T-helper 17 cell (primary cell): ENCODE measurements at places on chromosomes 4 and X. TPM values are rescaled to one million over a fixed set of nuclear protein-coding genes. Genes with fewer than 3 reads are reported as not detected.

The CTAG1A gene
- total RNA-seq = not detected

The MAGT1 gene
- total RNA-seq = 38.6 TPM

The KCNIP4 gene
- total RNA-seq = not detected

The UNC5C gene
- 0.18 TPM for total RNA-seq

The BEX1 gene
- 0.81 TPM for total RNA-seq

The USP51 gene
- total RNA-seq = 1.5 TPM

The DCHS2 gene
- total RNA-seq = 0.21 TPM

The TLR8 gene
- total RNA-seq = 0.85 TPM

The FAM9C gene
- total RNA-seq = not detected

The NR3C2 gene
- total RNA-seq = 41.0 TPM

The RNF150 gene
- not detected for total RNA-seq

The SSX4 gene
- total RNA-seq = not detected

The HOPX gene
- total RNA-seq = 17.6 TPM

The FOXR2 gene
- total RNA-seq = not detected

The LANCL3 gene
- 0.45 TPM for total RNA-seq

The F9 gene
- total RNA-seq = not detected

The CTAG2 gene
- not detected for total RNA-seq

The CYLC1 gene
- not detected for total RNA-seq

The DKK2 gene
- not detected for total RNA-seq

The KCTD8 gene
- total RNA-seq = not detected

The PPEF1 gene
- total RNA-seq = 0.39 TPM

The EXOSC9 gene
- total RNA-seq = 57.6 TPM

The RPS3A gene
- total RNA-seq = 2,611 TPM

The MED12 gene
- 79.2 TPM for total RNA-seq

The BCLAF3 gene
- 6.7 TPM for total RNA-seq

The SRPX gene
- total RNA-seq = 0.30 TPM

The C4orf51 gene
- total RNA-seq = not detected

The CT45A3 gene
- not detected for total RNA-seq

The CT83 gene
- not detected for total RNA-seq

The NKRF gene
- total RNA-seq = 10.8 TPM

The MAGED4 gene
- 2.9 TPM for total RNA-seq

The ASB9 gene
- not detected for total RNA-seq

The FMR1NB gene
- not detected for total RNA-seq

The AWAT2 gene
- total RNA-seq = not detected

The TMPRSS11A gene
- not detected for total RNA-seq

The MPP1 gene
- total RNA-seq = 75.0 TPM

The HEPH gene
- total RNA-seq = not detected

The POF1B gene
- total RNA-seq = 0.85 TPM

The ERCC6L gene
- total RNA-seq = not detected

The MAB21L2 gene
- total RNA-seq = not detected

The MUC7 gene
- total RNA-seq = not detected
